ENCODE measurements at places on chromosomes 6 and 20.
A peak's percentile ranks its signal among the peaks of the same experiment; 100 is the strongest.

DNA sequence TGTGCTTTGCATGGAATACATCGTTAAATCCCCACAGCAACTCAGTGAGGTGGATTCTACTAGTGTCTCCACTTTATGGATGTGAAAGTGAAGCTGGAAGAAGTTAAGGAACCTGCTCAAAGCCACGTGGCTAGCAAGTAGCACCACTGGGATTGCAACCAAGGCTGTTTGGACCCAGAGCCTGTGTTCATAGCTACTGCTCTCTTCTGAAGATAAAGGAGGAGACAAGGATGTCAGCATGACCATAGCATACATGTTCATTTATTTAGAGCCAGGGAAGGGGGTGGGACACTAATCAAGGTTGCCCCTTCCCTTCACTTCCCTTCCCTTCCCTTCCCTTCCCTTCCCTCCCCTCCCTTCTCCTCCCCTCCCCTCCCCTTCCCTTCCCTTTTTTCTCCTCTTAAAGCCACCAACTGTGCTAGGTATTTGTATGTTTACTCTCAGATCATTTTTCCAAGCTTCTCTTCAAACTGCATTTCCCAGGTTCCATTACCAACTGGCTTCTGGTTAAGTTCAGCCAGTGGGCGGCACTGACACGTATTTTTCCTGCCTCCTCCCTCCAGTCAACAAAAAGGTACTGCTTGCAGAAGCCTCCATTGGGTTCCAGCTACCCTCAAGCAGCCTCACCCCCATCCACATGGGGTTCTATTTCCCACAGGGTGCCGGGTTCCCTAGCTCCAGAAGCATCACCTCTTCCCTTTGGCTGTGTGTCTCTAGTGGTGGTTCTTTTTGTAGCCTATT is 134.9 kb downstream of the BCAS1 start:
- no peak for DNase-seq

DNA sequence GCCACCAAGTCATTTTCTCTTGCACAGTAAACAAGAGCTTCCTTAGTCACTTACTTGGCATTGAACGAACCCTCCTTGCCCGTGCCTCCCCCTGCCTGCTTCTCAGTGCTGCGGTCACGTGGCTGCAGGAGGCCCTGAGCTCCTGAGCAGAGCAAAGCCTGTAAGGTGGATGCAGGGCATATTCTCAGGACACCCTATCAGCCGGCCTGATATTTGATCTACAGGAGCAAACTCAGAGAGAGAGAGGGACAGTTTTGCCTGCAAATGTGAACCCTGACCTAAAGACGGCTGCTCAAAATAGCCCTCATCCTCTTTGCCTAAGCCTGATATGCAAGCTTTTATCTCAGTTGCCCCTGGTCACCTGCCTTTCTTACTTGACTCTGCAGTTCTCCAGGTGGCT is 93.0 kb upstream of the POPDC3 start:
- DNase-seq = peak; percentile 15

DNA sequence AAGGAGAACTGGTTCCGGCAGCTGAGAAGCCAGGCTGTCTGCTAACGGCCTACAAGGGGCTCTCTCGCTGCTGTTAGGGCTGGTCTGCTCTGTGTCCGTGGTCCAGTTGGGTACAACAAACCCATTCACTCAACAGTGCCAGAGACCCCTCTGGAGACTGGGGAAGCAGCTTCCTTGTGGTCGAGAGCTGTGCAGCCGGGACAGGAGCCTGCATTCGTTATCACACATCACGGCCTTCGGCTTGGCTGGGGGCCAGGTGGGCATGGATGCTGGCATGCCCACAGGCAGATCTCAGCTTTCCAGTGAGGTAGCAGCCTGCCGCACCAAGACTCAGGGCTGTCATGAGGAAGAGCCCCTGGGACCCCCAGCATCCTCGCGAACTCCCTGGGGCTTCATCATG is 124.7 kb downstream of the PREX1 start:
- DNase-seq = no peak

GRCh38 chr6:56364827-56365339 is 117.5 kb upstream of the COL21A1 start:
- DNase-seq = no peak

- no peak for DNase-seq
Observed at GRCh38 chr20:57469418-57470211, 55.3 kb downstream of the CTCFL start.

GRCh38 chr6:22367346-22367745 is 70.5 kb upstream of the PRL start:
- DNase-seq = no peak

GRCh38 chr6:112298021-112298745 is 43.8 kb upstream of the LAMA4 start:
- DNase-seq = no peak

DNA sequence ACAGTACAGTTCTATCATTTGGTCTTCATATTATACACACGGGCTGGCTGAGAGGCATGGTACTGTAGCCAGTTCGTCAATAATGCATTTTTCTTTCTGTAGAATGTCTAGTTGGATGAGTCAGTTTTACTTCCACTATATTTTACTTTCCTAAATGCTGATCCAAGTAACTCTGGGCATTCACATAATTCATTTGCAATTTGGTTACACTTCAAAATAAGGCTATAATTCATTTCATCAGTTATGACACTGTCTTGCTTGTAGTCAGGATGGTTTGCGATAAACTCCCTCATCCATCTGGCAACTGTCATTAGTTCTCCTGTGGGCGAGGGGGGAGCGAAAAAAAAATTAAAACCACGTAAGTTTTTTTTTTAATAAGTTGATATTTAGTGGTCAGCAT is 46.3 kb downstream of the GCLC start:
- DNase-seq = no peak

DNA sequence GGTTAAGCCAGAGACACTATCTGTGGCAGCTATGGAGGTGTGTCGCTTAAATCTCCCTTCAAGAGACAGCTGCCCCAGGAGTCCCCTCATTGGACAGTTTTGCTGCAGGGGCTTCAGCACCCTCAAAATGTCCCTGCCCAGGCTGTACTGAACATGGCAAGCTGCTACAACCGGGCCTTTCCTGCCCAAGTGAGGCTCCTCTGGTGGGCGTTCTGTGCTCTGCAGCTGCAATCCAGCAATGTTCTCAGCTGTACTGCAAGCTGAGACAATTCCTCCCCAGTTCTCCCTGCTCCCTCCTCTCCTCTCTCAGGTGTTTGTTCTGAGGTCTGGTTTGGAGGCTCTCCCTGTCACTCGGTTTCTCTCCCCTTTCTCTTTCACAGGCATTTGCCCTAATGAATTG is 190.8 kb upstream of the LAMP5 start:
- no peak for DNase-seq

- no peak for DNase-seq
Observed at GRCh38 chr20:8330319-8330784, 198.3 kb downstream of the PLCB1 start.

DNA sequence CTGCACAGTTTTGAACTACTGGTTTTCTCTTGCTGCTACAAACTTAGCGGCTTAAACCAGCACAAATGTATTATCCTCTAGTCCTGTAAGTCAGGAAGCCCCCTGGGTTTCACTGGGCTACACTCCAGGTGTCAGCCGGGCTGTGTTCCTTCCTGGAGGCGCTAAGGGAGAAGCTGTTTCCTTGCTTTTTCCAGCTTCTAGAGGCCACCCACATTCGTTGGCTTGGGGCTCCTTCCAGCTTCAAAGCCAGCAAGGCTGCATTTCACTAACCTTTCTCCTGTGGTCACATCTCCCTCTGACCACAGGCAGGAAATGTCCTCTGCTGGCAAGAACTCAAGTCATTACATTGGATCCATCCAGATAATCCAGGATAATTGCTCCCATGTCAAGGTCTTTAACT is 350.6 kb upstream of the PLCB4 start:
- no peak for DNase-seq

GRCh38 chr6:16974387-16974673 is 127.5 kb upstream of the STMND1 start:
- DNase-seq = no peak

- DNase-seq = no peak
Observed at GRCh38 chr6:110760589-110760988, 54.7 kb downstream of the CDK19 start.

GRCh38 chr6:168136001-168136400 is 57.0 kb upstream of the FRMD1 start:
- DNase-seq = no peak

- no peak for DNase-seq
Observed at GRCh38 chr6:108594640-108595039, 33.9 kb downstream of the FOXO3 start.

GRCh38 chr6:17159240-17159639 is 57.4 kb downstream of the STMND1 start:
- DNase-seq = no peak

DNA sequence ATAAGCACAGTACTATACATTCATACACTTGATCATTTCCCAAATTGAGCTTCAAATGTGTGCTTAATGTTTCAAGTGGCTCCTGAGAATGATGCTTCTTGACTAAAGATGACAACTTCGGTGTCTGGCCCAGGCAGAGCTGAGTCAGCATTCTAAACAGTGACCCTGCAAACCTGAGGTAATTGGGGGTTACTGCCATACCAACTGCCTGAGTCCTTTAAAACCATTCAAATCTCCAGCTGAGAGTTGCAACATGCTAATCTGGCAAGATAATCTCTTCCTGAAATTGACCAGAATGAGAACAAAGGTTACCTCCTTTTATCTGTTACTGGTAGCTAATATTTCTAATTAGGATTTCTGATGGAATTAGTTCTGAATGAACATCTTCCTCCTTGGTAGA is 8.2 kb downstream of the BACH2 start:
- DNase-seq = no peak

- no peak for DNase-seq
Observed at GRCh38 chr6:89011436-89011835, 48.0 kb upstream of the RNGTT start.

GRCh38 chr6:25384967-25385366 is 105.8 kb downstream of the CARMIL1 start:
- no peak for DNase-seq

DNA sequence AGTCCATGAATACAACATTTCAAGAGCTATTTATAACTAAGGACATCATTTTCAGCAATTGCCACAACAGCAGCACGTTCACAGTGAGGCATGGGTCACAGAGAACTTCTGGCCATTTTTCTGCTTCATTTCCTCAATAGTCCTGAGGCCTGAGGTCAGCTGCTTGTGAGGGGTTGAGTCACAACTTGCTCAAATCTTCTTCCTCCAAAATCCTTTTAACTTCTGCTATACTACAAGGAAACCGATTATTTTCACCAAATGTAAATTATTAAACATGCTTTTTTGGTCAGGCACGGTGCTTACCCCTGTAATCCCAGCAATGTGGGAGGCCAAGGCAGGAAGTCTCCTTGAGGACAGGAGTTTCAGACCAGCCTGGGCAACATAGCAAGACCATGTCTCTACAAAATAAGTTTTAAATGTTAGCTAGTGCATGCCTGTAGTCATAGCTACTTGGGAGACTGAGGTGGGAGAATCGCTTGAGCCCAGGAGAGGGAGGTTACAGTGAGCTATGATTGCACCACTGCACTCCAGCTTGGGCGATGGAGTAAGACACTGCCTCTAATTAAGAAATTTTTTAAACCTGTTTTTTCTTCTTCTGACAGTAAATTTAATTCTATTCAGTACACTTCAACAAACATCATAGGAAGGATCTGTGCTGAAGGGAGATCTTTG is 11.1 kb upstream of the SLC16A10 start:
- DNase-seq = no peak

DNA sequence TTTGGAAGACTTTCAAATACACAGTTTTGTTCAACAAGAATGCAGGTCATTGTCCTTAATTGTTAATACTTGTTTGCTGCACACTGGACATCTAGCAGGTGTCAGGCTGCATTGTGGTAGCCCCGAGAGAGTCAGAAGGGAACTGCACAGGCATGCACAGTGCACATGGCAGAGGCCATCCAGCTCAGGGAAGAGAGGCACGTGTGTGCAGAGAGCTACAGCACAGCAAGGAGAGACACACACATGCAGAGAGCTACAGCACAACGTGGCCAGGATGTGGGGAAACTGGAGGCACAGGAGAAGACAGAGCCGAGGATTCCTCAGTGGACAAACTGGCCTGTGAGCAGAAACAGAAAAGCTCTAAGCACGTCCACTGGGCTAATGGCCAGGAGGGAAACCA is 272.0 kb downstream of the SMOC2 start:
- DNase-seq = no peak

GRCh38 chr20:20253744-20254330 is 114.1 kb upstream of the INSM1 start:
- no peak for DNase-seq

DNA sequence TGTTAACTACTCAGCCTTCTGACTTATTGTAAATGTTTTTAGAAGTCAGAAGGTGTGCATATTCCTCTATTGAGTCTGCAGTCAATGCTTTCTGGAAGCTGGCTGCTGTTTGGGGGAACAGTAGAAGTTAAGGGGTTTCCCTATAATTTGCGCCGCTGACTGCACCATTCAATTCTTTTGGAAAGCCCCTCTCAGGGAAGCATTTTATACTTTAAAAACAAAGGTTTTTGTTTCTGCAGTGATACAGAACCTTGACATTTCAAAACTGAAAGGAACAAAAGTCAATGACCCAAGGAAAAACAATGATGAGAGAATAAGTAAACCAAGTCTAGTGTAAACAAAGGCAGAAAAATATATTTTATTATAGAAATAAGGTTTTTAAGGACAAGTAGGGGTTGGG is 120.8 kb upstream of the TNFAIP3 start:
- no peak for DNase-seq

- no peak for DNase-seq
Observed at GRCh38 chr20:38445901-38446425, 10.8 kb upstream of the SNHG17 start.

GRCh38 chr6:37731888-37732287 is 34.2 kb upstream of the MDGA1 start:
- DNase-seq = no peak

GRCh38 chr20:41032271-41032670 is 3.6 kb downstream of the TOP1 start:
- DNase-seq = no peak

DNA sequence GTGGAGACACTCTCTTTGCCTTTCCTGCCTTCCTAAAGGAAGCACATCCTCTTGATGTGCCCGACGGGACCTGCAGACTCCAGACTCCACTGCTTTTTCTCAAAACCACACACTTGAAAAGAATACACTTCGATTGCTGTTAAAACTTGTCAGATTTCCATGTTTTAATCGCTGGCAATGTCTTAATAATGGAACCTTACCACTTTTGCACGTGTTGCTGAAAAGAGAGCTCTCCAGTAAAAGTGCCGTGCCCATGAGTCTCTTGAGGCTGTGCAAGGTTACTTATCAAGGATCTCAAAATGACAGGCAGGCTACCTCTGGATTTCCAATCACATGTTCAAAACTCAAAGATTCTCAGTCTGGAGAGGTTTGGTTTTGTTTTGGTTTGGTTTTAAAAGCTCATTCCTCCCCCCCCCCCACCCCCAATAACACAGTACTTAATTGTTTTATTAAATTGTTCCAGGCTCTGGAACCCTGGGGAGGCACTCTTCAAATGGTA is 12.0 kb upstream of the TFAP2A start:
- DNase-seq = no peak

GRCh38 chr6:29967379-29968010 is 25.2 kb downstream of the HLA-A start:
- DNase-seq = no peak

Data from hypothalamus (tissue), 51 donors.